ENCODE measurements at places on chromosomes 5 and 9.

GRCh38 chr9:85001925-85002324 is 332.4 kb downstream of the NTRK2 start:
- no peak for DNase-seq

- DNase-seq = no peak
Measured at GRCh38 chr9:5178126-5178805, 7.2 kb downstream of the INSL6 start.

DNA sequence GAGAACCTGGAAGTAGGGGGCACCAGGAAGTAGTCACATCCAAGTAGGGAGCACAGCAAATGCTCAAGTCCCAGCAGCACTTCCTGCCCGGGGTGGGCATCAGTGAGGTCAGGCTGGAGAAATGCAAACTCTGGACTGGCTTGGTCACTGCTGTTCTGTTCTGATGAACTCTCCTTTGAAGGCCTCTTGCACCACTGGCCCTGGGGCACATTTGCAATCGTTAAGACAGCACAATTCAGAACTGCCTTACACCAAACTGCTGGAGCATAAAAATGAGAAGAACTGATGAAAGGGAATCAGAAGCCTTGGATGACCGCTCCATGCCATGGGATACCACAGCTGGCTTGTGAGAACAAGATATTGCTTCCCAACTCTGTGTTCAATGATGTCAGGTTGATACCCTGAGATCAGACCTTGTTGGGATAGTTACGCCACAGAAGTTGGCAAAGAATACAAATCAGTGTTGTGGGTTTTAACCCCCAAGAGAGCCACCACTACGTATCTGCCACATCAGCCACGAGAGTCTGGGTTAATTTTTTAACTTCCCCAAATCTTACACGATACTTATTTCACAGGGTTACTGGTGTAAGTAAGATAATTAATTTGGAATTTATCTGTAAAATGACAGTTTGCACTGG is 42.3 kb upstream of the ZSWIM6 start:
- no peak for DNase-seq

DNA sequence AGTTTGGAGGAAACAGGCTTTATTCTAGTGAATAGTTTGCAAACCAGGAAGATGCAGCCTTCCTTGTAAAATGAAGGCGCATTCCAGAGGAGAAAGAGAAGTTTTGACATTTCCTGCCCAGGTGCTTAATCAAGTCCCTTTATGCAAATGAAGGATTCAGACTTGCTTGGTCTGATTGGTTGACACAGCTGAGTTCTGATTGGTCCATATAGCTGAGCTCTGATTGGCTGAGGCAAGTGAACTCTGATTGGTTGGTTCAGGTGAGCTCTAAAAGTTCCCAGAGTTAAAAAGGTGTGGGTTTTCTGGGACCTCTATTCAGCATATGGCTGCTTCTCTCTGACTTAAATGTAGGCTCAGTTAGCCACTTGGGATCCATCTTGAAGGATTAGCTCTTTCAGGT is 151.0 kb downstream of the CACNA1B start:
- no peak for DNase-seq

DNA sequence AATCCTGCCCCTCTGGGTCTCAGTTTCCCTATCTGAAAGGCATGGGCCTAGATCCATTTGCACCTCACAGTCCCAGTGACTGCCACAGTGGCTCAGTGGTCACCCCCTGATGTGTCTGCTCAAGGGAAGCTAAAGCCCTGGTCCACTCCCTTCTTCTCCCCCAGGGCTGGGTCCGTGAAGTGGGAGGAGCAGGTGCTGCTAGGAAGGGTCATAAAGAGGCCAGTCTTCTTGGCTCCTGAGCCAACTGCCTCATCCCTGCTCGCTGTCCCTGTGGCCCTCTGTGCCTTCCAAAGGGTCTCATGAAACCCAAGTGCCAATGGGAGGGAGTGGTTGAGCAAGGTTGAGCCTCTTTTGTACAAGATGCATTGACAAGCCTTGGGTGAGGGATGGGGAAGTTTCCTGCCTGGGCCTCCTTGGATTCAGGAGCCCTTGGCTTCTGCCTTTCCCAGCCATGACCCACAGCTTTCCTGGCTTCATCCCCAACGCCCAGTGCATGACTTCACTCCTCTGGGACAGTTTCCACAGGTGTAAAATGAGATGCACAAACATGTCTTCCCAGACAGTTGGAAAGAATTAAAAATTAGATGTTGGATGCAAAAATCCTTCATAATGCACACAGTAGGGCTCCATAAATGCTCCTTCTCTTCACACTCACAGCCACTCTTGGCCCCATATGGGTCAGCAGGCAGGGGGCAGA is 1.6 kb upstream of the SLC6A7 start:
- DNase-seq = no peak

DNA sequence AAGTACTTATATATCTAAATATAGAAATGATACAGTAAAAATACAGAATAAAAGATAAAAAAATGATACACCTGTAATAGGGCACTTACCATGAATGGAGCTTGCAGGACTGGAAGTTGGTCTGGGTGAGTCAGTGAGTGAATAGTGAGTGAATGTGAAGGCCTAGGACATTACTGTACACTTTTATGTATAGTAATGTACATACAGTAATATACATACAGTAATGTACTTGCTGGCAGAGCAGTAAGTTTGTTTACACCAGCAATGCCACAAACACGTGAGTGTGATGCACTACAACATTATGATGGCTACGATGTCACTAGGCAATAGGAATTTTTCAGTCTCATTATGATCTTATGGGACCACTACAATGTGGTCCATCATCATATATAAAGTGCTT is 34.2 kb downstream of the SUSD1 start:
- DNase-seq = no peak

- DNase-seq = no peak
Measured at GRCh38 chr9:128275198-128276007, at the start of gene GOLGA2. Gene GOLGA2, minus strand, starts transcription at chr9:128276007. Its CDS starts 31 bp downstream, at chr9:128275976.

DNA sequence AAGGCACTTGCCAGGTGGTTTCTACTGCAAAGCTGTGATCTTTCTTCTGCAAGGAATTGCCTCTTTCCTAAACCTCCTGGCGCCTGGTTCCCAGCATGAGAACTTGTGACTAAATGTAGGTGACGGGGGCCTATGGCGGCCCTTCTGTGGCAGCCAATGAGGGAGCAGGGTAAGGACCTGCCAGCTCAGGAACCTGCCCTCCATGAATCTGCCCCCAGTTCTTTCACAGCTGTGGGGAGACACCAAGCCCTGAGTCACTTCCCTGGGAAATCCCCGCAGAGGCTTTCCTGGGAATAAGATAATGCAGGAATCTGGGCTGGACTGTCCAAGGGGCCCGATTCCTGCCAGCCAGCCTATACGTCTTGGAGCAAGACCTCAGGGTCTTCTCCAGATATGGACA is 56.7 kb upstream of the CTNNA1 start:
- DNase-seq = no peak

DNA sequence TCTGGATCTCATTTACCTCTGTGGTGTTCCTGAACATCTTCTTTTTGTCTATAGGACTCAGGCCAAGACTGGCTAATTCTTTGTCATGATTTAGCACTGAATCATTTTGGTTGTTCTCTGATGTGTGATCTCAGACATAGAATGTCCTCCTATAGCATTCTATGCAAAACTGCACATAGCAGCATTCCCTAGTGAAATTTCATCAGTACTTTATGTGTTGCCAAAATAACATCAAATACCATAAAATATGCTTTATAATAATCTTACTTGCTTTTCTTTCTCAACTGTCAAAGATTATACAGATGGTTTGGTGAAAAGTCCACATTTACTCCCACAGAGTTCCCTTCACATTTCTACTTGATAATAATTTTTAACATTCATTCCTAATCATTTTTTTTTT is 115.7 kb upstream of the MPDZ start:
- no peak for DNase-seq

DNA sequence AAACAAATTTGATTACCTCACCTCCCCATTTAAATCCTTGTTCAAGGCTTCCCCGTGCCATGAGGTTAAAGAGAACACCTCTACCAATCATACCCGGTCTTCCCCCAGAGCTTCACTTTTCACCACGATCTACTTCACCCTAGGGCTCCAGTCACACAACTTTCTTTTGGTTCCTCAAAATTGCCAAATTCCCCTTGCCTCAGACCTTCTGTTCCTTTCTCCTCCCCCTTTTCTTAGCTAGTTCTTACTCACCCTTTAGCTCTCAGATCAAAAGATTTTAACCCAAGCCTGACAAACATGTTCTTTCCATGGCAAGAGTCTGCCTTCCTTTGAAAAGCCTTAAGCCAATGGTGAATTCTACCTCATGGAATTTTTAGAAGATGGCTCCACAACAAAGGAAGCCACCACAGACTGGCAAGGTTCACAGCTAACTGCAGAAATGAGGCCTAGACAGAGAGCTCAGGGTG is 56.7 kb downstream of the MAPKAP1 start:
- DNase-seq = no peak

DNA sequence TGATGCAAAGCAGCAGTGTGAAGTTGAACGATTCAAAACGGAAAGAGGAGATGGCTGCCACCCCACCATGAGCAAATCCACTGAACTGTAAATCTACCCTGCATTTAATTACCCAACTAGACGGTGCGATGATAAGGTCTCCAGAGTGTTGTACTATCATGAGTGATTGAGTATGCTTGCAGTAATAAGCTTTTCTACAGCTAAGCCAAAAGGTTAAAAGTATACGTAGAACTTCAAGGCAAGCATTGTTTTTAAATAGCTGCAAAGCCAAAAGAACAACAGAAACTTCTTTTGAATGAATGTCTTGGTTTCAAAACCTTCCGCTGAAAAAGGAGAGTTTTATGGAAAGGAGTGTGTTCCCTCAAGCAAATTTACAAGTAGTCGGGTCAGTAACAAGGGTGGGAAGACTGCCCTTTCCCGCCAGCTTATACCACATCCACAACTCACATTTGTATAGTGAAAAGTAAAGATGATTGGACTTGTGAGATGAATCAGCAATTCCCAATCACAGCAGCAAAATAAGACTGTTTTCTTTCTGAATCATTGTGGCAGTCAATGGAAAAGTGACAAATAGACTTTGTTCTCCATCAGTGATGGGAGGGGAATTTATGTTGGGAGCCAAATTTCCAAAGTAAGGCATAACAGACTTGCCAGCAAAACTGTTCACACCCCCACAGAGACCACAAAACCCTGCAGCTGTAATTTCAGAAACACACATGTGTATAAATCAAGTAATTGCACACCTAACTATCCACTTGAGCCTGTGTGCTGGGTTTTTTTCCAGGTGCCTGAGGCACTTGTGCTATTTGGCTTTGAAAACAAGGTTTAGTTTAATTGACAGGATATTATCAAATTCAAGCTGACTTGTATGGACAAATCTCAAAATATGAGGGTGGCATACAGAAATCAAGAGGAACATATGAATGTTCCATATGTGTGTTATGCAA is 407.7 kb upstream of the GRAMD2B start:
- DNase-seq = no peak

DNA sequence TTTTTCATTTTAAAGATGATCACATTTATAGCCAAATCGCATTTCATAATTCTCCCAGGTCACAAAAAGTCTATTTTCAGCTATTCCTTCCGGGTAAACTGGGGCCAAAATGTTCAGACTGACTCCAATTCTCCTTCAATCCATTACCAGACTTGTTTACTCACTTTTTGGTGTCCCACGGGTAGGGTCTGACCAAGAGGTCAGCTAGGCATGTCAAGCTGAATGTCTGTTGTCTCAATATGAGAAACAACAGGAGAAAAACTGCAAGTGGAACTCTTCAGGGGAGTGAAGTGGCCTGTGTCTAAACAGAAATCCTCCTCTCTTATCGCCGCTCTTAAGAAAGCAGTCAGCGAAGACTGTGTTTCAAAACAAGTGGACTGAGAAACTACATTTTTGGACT is 171.3 kb downstream of the APBA1 start:
- DNase-seq = no peak

- no peak for DNase-seq
Measured at GRCh38 chr5:97918620-97919019, 735.6 kb upstream of the RIOK2 start.

DNA sequence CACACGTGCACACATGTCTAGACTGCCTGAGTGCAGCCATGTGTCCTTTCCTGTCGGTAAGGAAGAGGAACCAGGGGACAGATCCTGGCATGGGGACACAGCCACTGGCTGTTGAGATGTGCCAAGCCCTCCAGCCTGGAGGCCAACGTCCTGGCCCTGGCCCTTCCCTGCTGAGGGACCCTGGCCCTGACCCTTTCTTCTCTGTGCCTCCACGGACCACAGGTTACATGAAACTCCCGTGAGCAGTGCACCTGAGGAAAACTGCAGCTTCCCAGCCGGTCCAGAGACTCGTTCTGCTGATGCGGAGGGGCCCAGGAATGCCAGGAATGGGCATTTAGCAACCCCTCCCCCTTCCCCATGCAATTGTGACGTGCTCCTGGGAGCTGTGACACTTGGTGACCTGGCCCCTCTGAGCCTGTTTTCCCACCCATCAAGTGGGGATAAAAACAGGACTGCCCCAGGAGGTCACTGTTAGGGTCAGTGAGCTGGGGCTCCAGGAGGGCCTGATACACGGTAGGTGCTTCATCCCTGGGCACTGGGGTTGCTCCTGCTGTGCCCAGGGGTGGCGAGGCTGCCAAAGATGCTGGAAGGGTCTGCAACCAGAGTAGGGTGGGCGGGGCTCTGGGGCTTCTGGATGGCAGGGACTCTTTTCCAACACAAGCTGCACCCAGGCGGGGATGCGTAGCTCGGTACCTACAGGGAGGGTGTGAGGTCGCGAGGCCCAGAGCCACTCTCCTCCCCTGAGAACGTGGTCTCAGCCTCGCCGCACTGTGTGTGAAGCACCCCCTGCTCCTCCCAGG is 151.5 kb downstream of the C9orf50 start:
- DNase-seq = no peak

DNA sequence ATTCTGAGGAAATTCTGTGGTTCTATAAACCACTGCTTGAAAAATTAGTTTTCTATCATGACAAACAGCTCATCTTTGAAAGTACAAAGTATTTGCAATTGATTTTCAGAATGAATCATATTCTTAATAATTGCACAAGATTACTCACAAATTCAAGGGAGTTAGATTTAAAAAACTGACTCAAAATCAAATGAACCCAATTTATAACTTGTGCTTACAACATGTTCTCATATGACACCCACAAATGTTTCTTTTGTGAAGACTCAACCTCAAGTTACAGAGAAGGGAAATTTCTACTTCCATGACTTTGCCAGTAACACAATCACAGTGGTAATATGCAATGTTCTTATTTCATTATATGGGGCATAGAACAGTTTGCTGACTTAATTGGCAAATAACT is 272.0 kb upstream of the ACTBL2 start:
- no peak for DNase-seq

- peak; percentile 60 for DNase-seq
Measured at GRCh38 chr9:132169672-132170392, 8.0 kb downstream of the NTNG2 start.

DNA sequence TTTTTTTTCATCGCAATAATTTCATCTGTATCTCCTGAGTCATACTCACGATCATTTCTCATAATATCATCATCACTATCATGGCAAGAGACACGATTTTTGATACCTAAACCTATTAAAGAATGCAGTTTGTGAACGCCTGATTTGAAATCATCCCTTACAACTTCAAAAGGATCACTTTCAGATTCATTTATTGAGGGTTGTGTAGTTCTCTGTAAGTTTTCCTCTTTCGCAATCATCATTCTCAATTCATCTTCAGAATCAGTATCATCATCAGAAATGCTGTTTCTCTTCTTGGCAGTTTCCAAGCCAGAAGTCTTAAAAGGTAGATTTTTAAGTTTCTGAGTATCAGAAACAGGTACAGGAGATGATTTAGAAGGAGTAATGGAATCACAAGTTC is 9.7 kb downstream of the NOL8 start:
- no peak for DNase-seq

- no peak for DNase-seq
Measured at GRCh38 chr9:87803623-87804345, 77.9 kb downstream of the CTSL start.
